ENCODE measurements at places on chromosomes 11 and 22. TPM values are rescaled to one million over a fixed set of nuclear protein-coding genes. Genes with fewer than 3 reads are reported as not detected.

ANKK1 gene
- total RNA-seq, result 0.29 TPM

FOSL1 gene
- total RNA-seq, result 6.0 TPM

ZNF215 gene
- 1.4 TPM for total RNA-seq

MGAT3 gene
- total RNA-seq, result 3.6 TPM

FDXACB1 gene
- total RNA-seq, result 7.1 TPM

APOC3 gene
- not detected for total RNA-seq

OR51E2 gene
- total RNA-seq, result not detected

TNRC6B gene
- 72.5 TPM for total RNA-seq

BSX gene
- not detected for total RNA-seq

NDUFS8 gene
- 161 TPM for total RNA-seq

SYT7 gene
- not detected for total RNA-seq

PTPRJ gene
- 80.5 TPM for total RNA-seq

TMEM86A gene
- 0.93 TPM for total RNA-seq

TCP11L1 gene
- total RNA-seq, result 20.9 TPM

CD6 gene
- total RNA-seq, result 181 TPM

ST14 gene
- total RNA-seq, result not detected

CDKN1C gene
- 0.87 TPM for total RNA-seq

THRSP gene
- not detected for total RNA-seq

RIMBP3B gene
- total RNA-seq, result 0.09 TPM

PGA5 gene
- not detected for total RNA-seq

OR52I2 gene
- total RNA-seq, result not detected

APOA1 gene
- total RNA-seq, result not detected

ACR gene
- total RNA-seq, result not detected

Data from activated CD8-positive, alpha-beta memory T cell treated with anti-CD3 and anti-CD28 coated beads, Interleukin-2, amount 10 ng/mL, durations not matched to agents 7 days and 5 days (primary cell).